CD4-positive, alpha-beta T cell treated with Interleukin-21 for 1 hour (primary cell): ENCODE measurements at places on chromosomes 5 and 9.

- no peak for DNase-seq
These were observed 90.2 kb upstream of the C9orf72 start for GRCh38 chr9:27663526-27663925.

- no peak for DNase-seq
These were observed 72.0 kb upstream of the CKMT2 start for GRCh38 chr5:81161012-81161601.

DNA sequence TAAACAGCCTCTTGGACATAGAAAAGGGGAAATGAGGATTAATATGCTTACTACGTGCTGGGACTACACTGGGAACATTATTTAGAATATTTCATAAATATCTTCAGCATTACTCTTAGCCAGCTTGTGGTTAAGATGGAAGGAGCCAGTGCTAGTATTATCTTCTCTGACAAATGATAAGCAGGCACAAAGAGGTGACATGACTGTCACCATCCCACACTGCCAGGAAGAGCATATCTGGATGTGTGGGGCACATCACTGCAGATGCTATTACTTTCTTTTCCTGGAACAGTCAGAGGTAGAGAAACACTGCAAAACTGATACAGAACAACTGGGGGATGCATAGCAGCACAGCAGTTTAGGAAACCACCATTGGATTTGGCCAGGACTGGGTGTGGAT, 281.0 kb upstream of the TNC start:
- DNase-seq = no peak

- no peak for DNase-seq
These were observed 75.7 kb downstream of the ZSWIM6 start for GRCh38 chr5:61407706-61408270.

GRCh38 chr5:158273035-158273434, 414.1 kb upstream of the CLINT1 start:
- DNase-seq = no peak

GRCh38 chr5:7412409-7412808, 16.5 kb downstream of the ADCY2 start:
- DNase-seq = no peak

DNA sequence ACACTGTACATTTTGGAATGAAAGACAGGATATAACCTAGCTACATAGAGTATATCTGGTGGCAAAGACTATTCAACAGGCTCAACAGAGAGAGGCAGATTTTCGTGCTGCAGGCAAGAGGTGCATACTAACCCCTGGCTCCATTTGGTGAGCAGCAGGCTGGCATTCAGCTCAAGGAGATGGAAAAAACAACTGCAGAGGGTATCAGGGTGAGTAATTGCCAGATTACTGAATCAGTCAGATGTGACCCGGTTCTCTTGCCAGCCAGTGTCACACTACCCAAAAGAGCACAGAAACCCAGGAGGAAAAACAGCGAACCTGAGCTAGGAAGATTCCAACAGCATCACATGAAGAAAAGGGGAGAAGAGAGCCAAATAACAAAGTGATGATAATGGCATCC, 130.4 kb upstream of the PRLR start:
- no peak for DNase-seq

DNA sequence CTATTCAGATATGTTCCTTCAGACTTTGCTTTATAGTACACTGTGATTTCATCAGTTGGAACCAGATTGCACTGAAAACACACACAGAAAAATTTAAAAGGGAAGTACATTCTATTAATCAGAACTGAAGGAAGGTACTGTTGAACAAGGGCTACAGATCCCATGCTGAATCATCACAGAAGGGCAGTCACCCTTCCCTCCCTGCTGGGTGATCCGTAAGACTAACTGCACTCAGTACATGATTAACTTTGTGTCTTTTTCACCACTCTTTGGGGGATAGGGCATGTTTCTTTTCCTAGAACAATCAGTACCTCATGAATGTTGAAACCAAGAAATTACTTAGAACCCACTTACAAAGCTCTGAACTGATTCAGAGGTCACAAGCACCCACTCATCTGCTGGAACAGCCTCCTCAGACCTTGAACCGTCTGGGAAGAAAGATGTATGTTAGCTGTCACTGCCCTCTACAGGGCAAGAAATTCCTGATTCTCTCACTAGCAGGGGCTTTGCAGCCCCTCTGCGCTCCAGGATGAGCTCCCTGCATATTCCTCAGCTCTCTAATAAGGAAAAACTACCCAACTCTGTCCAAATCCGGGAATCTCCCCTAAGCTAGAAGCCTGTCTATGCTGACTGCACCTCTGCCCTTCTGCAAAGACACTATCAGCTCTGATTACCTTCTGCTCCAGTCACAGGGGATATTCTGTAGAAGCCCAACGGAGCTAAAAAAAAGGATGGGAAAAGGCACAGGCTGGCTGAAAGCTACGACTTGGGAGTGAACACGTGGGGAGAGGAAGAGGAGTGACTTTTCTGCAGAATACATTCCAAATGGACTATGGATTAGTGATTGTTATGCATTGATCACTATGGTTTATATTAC, 51.0 kb downstream of the IARS1 start:
- no peak for DNase-seq

DNA sequence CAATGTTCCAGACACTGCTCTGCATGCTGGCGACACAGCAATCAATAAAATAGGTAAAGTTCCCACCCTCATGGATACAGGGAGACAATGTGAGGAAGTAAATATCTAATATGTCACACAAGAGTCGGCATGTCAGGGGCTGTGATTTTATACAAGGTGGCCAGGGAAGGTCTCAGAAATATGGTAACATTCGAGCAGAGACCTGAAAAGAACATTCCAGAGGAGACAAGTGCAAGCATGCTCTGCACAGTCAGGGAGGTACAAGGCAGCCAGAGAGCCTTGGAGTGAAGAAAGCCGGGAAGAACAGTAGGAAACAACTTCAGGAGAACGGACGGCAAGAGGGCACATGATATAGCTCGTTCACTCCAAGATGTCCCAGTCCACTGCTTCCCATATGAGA, 89.2 kb upstream of the ZNF462 start:
- no peak for DNase-seq

- no peak for DNase-seq
These were observed 70.6 kb downstream of the ADAMTS2 start for GRCh38 chr5:179274321-179275315.

DNA sequence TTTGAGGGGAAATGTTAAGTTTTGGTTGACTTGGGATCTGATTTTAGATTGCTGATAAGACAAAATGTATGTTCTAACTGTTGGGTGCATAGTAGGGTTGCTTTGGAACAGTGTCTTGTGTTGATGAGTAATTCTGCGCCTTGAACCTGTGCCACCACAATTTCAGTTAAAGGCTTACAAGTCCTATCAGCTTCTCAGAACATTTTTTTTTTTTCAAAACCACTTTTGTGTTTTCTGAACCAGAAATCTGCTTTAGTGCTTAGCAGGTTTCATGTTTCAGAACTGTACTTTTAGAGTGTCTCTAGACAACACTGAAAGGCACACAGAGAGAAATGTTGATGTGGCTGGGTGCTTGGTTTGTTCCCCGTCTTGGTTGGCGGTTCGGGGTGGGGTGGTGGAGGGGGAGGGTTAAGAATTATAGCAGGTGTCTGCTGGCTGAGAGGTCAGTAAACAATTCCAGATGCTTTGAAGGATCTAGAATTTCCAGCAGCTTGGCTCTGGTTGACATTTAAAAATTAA, 84.6 kb downstream of the ANKRD55 start:
- DNase-seq = peak; percentile 35

- no peak for DNase-seq
These were observed 50.2 kb downstream of the CSNK1A1 start for GRCh38 chr5:149500922-149501582.

DNA sequence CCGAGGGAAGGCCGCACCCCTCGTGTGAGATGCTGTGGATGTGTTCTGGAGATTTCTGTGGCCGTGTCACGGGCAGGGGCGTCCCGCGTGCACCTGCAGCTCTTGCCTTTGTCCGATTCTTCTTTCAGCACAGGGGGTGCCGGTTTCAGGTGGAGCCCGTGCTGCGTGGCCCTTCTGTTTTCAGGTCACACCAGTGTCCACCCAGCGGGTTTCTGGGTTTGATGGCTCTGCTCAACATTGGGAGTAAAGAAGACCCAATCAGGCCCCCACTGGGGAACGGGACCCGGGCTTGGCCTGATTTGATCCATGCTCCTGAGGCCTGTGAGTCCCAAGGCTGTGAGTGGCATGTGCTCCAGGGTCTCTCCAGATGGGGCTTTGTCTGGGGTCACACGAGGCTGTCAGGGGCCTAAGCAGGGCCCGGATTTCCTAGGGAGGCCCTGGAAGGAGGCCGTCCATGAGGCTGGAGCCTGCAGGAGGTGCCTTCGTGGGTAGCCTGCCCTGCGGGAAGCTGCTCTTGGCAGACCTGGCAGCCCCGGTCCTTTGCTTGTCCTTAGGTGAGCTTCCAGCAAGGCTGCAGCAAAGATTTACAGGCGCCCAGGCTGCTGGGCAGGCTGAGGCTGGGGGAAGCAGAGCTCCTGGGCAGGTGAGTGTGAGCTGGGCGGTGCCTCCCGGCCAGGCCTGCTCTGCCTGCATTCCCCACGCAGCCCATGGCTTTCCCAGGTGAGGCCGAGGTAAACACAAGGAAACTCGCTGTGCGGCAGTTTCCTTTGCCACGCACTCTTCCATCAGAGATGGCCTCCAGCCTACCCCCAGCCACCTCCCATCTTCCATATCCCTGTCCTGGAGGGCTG, 12.8 kb downstream of the MRPL36 start:
- no peak for DNase-seq

- no peak for DNase-seq
These were observed 1499.0 kb downstream of the EFNA5 start for GRCh38 chr5:106171708-106172107.

- no peak for DNase-seq
These were observed 918.6 kb upstream of the DMAC1 start for GRCh38 chr9:8718121-8718725.

- DNase-seq = no peak
These were observed 9.6 kb upstream of the CTNNAL1 start for GRCh38 chr9:109022873-109023272.

DNA sequence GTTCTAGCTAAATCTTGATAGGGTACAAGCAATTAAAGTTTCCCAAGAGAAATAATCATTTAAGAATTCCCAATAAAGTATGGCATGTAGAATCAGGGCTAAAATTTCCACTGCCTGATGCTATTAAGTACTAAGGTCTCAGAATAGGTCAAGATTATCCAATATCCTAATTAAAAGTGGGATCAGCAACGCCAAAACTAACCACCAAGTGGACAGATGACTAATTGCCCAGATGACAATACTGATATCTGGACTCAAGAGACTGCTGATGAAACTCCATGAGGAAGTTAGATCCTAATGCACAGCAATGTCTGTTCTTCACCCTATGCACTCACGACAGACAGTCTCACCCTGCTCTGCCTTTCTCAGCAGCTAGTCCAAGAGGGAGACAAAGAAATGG, 14.3 kb downstream of the DEPDC1B start:
- no peak for DNase-seq

DNA sequence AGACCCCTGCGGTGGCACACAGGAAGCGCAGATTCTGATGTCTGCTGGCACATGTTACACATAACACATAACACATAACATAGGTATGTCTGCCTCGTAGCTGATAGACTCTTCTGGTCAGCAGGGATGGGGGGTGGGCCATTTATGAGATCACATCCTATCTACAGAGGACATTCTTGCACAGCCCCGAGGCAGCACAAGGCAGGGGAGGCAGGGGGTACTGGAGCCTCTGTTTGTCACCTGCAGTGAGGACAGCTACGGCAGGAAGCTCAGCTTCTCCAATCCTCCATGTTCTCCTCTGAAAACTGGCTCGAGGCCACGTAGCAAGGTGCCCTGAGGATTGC, 16.7 kb upstream of the MED10 start:
- no peak for DNase-seq

- peak; percentile 19 for DNase-seq
These were observed 386.1 kb downstream of the ACTL7B start for GRCh38 chr9:108469654-108470053.

GRCh38 chr9:136292026-136292538, 11.8 kb downstream of the CCDC187 start:
- DNase-seq = no peak

DNA sequence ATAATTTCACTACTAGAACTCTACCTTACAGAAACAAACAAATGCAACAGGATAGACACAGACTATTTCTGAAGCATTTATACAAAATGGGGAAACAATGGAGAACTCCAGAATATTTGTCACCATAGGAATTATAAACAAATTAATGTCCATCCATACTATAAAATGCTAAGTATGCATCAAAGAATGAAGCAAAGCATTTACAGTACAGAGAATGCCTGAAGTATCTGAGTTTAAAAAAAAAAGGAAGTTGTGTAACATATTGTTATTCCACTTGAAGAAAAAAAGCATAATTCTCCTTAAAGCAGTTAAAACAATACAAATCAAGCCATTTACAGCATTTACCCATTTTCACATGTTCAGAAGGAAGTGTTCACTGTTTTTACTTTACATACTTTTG, 53.0 kb downstream of the DROSHA start:
- no peak for DNase-seq

DNA sequence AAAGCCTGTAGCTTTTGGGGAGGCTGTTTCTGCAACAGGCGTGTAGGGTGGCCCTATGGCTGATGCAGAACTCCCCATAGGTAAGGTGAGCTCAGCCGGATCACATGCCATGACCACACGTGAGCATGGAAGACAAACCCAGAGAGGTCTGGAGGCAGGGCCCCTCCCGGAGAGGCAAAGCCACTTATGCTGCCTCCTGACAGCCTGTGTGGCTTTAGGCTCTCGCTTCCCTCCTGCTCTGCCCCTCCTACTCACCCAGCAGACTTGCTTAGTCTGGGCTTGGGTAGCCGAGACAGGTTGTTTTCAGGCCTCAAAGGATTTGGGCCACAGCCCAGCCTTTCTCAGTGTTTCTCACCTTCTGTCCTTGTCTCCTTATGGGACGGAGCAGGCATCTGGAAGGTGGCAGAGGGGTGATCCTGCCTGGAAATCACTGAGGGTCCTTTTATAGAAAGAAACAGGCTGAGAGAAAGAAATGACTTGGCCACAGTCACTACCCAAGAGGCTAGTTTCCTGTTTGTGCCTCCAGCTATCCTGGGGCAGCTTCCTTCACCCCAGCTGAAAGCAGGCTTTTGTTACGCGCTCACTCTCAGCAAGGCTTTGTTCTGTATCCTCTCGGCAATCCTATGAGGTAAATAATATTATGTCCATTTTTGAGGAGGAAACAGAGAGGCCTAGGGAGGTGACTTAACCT, 89.9 kb downstream of the DAB2IP start:
- DNase-seq = no peak

DNA sequence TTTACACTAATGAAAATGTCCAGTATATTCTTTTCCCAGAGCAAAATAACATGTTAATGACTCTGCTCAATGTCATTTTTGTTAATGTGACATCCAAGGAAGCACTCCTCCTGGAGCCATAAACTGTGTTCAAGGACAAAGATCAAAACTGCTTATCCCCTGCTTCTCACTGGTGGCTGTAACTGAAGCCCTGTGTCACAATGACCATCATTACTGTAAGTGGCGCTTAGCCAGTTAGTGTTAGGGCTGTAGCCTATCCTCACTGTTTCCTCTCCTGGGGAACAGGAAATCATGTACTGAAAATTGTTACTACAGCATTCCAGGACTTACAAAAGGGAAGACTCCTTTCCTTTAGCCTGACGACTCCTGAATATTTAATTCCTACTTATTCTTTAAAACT, 71.7 kb upstream of the COX7C start:
- no peak for DNase-seq
